ENCODE measurements at places on chromosomes 1 and 21.

GRCh38 chr1:7650801-7651200 lies 120.3 kb upstream of the VAMP3 start:
- DNase-seq, result peak; percentile 40

DNA sequence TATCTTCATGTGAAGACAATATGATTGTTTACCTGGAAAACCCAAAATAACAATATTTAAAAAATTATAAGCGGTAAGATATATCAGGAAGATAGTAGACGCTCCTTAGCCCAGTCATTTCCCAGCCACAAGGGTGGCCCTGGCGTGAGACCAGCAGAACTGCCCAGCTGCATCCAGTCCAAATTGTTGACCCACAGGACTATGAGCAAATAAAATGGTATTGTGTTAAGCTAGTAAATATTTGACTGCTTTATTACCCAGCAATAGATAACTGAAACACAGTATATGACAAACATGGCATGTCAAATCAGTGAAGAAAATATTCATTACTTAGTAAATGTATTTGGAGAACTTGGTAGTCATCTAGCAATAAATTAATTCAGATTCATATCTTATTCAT lies 294.3 kb upstream of the SPAG17 start:
- no peak for DNase-seq

GRCh38 chr1:72111662-72112061 lies 170.7 kb downstream of the NEGR1 start:
- no peak for DNase-seq

GRCh38 chr1:222031318-222031717 lies 289.4 kb upstream of the DUSP10 start:
- DNase-seq, result peak; percentile 65

DNA sequence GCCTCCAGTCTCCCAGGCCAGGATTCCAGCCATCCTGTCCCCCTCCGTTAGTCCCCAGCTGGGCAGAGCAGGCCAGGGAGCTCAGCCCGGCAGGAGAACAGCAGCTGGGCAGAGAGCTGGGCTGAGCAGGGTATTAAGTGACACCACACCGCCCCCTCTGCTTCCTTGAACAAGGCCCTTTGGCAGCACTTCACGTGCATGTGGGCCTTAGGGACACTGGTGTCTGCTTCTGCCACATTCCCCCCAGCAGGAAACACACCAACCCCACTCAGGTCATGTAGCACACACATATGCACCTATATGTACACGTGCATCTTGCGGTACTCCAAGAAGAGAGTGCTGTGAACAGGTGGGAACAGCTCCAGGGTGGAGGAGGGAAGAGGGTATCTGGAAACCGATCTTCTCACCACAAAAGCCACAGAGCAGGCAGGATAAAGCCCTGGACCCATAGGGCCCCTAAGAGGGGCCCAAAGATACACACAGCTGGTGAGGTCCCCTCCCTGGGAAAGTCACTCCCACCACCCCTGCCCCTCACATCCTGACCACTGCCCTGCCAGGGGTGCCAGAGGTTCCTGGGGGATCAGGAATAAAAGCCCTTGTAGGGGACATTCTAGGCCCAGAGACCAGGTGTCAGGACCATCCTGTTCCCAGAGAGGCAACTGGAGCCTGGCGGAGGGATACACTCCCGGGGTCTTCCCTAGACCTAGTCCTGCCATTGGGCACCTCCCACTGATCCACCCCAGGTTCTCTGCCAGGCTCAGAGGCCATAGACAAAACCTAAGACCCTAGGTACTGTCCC lies 4.5 kb downstream of the EPHA2 start:
- DNase-seq, result peak; percentile 92

DNA sequence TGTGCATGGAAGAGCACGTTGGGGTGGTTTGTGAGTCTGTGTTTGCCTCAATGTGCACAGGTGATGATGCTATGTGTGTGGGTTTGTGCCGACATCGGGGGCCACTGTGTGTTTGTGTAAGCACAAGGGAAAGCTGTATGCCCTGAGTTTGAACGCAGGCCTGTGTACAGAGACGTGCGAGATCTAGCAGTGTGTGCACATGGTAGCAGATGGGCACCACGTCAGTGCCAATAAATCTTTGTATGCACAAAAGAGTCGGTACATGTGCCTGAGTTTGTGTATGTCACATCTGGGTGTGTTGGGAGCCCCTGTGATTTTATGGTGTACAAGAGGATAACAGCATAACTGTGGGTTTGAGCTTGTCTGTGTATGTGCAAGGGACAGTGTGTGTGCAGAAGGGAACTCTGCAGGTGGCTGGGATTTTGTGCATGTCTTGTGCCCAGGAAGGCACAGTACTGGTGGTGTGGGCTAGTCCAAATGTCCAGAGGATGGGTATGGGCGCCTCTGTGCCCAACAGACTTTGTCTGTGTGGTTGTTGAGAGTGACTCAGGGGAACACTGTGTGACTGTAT lies 32.0 kb upstream of the WASF2 start:
- DNase-seq, result no peak

DNA sequence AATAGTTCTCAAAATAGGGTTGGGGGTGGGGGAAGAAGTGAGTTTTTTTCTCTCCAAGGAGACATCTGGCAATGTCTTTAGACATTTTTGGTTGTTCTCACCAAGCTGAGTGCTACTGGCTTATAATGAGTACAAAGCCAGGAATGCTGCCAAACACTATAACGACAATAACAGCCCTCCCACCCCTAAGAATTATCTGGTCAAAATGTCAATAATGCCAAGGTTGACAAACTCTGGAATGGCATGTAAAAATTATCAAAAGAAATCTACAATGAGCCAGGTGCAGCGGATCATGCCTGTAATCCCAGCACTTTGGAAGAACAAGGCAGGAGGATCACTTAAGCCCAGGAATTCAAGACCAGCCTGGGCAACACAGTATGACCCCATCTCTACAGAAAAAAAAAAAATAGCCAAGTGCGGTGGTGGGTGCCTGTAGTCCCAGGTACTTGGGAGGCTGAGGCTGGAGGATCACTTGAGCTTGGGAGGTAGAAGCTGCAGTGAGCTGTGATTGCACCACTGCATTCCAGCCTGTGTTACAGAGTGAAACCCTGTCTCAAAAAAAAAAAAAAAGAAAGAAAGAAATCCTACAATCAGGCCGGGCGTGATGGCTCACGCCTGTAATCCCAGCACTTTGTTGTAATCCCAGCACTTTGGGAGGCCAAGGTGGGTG lies 2.5 kb downstream of the ATP5PF start:
- no peak for DNase-seq

- DNase-seq, result no peak
These were observed 27.8 kb upstream of the LRRC3 start for GRCh38 chr21:44427241-44428120.

DNA sequence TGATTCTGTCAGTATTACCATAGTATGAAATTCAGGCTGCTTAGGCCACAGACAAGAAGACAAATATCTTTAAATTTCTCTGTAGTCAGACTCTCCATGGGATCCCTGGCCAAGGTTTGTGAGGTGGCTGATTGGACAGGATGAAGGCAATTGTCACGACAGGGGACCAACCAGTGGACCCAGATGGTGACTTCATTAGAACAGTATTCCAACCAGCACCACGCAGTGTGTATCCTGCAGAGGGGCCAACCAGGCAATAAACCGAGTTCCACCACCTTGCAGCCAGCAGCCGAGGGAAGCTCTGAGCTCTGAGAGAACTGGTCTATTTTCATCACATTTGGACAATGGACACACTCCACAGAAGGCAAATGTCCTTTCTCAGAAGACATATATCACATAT lies 16.1 kb downstream of the DSCAM start:
- DNase-seq, result no peak

DNA sequence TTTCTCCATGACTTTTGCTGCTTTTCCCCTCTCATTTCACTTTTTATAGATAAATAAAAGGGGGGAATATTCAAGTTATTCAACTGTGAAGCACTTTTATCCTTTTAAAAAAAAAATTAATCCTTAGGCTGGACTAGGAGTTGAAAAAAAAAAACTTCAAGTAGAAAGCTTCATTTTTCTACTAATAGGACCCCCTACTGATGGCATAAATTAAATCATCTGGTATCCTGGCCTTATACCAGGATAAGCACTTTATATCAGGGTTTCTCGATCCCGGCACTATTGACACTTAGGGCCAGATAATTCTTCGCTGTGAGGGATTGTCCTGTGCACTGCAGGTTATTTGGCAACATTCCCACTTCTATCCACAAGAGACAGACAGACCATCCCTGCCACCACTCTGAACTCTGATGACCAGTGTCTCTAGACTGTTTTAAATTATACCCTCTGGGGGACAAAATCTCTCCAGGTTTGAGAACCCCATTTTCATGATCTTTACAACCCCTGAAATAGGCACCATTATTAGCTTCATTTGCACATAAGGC lies 17.6 kb downstream of the USP33 start:
- DNase-seq, result no peak

GRCh38 chr21:32131960-32132359 lies 146.9 kb downstream of the MIS18A start:
- no peak for DNase-seq

GRCh38 chr1:36554323-36554628 lies 71.6 kb upstream of the CSF3R start:
- DNase-seq, result no peak

DNA sequence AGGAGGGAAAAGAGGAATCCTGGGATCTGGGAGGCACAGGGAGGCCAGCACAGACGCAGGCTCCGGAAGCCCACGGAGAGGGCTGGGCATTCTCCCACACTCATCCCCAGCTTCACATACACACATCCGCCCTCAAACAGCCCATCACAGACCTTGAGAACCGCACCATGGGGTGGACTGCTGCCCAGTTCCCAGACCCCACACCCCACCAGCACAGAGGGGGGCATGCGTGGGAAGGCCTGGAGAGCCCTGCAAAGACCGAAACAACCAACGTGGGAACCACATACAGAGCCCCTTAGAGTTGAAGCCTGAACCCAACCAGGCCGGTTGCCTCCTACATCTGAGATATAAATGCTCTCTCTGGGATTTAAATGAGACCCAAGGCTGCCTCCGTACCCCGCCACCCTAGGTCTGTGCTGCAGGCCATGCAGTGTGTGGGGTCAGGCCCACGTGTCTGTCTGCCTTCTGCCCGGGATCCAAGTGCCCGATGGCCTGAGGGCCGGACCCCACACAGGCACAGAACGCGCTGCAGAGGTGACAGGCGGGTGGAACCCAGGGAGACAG lies 126.2 kb upstream of the COL6A1 start:
- no peak for DNase-seq

GRCh38 chr1:110393286-110393685 lies 2.5 kb upstream of the SLC16A4 start:
- DNase-seq, result no peak

DNA sequence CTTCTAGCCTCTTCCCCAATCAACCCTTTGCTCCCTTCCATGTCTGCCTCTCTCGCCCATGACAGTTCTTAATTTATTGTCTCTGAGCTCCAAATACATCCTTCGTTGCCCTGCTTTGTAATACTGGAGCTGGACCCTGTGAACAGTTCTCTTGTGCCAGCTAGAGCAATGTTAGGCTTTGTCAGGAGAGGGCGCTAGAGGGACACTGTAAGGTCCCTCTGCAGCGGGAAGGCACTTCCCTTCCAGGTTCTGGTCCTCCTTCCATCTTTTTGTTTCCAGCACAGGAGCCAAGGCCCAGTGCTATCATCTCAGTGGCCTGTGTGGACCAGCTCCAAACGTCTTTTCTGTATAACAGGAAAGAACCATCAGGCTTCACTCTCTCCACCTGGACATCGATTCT lies 95.9 kb downstream of the PTPRU start:
- peak; percentile 53 for DNase-seq

- DNase-seq, result peak; percentile 78
These were observed 86.7 kb upstream of the USP24 start for GRCh38 chr1:55301912-55302311.

- no peak for DNase-seq
These were observed 3879.7 kb downstream of the SRGAP2C start for GRCh38 chr1:125064481-125064880.

GRCh38 chr1:235417086-235417697 lies 50.0 kb downstream of the TBCE start:
- peak; percentile 85 for DNase-seq

DNA sequence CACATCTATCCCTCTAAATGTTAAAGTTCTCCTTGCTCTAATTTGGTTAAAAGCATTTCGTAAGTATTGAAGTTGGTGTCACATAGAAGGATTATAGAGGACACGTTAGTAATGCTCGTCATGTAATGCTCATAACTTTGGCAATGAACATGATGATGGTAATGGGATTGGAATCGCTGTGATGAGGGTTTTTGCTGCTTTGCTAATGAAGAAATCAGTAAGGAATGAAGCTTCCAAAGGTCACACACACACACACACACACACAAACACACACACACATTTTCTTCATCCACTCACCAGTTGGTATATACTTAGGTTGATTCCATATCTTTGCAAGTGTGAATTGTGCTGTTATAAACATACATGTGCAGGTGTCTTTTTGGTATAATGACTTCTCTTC lies 36.8 kb upstream of the ZNF648 start:
- DNase-seq, result no peak

Data from tongue (tissue), 3 donors.